ENCODE measurements at places on chromosomes 3 and 15.

DNA sequence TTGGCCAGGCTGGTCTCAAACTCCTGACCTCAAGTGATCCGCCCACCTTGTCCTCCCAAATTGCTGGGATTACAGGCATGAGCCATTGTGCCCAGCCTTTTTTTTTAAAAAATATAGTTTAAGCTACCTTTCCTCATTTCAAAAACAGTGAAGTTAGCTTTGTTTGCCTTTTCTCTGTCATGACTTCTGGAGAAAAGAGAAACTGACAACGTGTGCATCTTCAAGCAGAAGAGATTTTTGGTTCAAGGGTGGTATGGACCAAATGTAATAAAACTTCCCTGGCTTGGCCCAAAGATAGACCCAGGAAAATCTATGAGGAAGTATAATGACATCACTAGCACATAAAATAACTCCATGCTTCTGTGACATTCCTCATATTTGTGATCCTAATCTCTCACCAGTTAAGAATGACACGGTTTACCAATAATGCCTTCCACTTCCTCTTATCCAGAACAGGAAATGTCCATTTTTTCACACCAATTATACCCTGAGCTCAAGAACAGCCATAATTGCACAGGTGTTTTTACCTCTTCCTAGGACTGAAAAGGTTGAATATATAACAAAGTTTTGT is 781.2 kb upstream of the NR2F2 start:
- no peak for DNase-seq

GRCh38 chr3:73148206-73148605 is 86.7 kb downstream of the EBLN2 start:
- DNase-seq, result no peak

DNA sequence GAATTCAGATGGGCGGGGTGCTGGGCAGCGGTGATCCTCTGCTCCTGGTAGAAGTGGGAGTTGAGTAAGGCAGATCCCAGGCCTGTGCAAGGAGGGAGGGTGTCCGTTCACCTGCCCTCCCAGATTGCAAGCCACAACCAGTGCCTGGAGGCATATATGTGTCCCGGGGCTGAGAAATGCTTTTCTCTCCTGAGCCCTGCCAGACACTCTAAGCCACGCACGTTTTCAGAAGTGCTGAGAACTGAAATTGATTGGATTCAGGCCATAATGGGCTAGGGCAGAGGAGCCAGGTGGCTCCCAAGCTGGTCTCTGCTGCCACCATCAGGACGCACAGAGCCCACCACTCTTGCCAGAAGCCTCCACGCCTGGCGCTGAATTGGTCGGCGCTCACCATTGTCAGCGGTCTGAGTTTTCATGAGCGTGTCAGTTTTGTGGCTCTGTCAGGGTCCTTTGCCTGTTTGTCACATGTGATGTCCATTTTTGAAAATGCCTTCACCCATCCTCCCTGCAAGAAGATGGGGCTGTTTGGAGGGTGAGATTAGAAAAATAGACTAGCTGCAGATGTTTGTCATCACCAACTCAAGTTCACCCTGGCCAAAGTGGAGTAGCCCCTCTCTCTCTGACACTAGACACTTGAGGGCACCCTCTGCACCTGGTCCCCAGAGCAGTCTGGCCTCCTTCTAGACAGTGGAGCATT is 15.4 kb upstream of the BFSP2 start:
- no peak for DNase-seq

GRCh38 chr15:35123743-35124142 is 38.6 kb upstream of the NANOGP8 start:
- no peak for DNase-seq

DNA sequence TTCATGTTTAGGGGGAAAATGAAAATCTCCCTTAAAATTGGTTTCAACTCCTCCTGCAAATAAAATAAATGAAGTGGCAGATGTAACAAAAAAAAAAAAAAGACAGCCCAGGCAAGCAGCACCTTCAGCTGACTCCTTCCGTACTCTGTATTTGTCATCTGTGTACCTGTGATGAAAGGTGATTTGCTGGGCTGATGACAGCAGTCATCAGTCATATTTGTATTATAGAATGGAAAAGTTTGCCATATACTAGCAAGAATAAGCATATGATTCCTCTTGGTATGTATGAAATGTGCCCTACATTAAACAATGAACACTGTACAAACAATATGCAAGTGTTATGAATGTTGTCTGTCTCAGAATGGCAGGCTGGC is 44.1 kb upstream of the WWTR1 start:
- DNase-seq, result no peak

DNA sequence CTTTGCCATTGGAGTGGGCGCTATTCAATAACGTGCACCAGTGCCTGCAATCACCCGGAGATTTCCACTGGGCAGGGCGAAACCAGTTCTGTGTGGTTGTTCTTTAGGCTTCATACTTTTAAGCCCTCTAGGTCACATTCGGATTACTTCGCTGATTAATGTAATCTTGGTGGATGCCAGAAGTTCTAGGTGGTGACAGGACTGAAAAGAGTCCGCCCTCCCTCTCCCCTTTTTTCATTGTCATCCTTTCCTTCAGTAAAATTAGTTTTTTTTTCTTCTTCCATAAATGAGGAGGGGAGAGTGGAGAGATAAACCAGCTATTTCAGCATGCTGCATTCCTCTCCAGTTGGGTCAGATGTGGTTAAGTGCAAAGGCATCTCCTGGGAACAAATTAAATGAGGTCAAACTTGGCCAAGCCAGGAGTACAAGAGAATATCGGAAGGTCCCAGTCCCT is 2.3 kb upstream of the SLC2A2 start:
- DNase-seq, result no peak

DNA sequence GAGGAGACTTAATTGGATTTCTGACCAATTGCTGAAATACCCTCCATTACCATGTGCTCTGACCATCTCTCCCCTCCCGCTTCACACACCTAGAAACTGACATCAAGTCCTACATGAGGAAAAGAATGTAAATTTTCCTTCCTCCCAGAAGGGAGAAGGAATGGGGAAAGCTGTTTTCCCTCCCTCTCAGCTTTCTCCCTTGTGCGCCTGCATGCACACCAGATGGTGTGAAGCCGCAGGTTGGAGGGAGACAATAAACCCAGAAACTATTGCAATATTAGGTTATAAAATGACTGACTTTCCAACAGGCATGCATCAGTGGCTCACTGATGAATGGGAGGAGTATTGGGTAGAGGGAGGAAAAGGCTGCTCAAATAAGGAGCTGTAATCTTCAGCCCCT is 50.9 kb downstream of the MB21D2 start:
- DNase-seq, result no peak

DNA sequence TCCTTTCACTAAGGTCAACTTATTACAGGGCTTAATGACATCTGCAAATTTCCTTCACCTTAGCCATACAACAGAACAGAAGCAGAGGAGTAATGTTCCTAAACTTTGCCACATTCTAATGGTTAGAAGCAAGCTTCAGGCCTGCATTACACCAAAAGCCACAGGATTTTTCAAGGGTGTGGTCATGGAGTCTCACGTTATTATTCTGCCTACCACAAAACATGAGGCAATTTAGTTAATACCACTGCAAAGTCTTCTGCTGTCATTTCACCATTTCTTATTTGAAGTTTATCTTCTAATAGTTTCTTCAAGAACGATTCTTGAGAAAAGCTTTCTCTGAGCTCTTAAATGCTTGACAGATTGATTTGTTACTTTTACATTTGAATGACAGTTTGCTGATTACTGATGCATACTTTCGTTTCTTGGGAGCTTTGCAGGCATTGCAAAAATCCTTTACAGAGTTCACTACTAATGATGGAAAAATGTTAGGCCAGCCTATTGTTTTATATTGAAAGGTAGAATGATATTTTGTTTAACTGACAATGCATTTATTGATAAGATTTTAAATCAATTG is 1257.1 kb downstream of the NSUN3 start:
- DNase-seq, result no peak

- DNase-seq, result no peak
These were observed 19.0 kb downstream of the CMSS1 start for GRCh38 chr3:99836681-99837080.

GRCh38 chr3:113678773-113679172 is 17.7 kb downstream of the USF3 start:
- DNase-seq, result no peak

- no peak for DNase-seq
These were observed 159.7 kb downstream of the GOLIM4 start for GRCh38 chr3:167936019-167936418.

DNA sequence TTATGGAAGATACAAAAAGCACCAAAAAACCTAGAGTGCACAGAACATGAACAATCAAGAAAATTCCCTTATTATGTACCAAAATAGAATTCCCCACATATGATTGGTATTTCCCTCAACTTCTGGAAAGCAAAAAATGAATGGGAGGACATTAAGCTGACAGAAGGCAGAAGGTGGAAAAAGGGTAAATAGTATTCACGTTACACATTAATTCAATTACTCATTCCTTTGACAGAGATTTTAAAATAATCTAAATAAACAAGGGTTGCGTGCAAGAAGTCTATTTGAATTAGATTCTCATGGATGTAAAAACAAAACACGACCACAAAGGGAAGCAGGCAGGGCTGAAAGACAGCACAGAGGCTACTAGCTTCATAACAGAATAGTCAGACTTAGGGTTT is 260.5 kb upstream of the ZPLD1 start:
- no peak for DNase-seq

Data from smooth muscle cell of the brain vasculature (primary cell).